Esophagus mucosa (tissue), 1 donor: ENCODE measurements at places on chromosomes 6 and 20.

GRCh38 chr6:151060096-151060765, 179.5 kb upstream of the AKAP12 start:
- peak; percentile 91 for ATAC-seq

GRCh38 chr6:125511809-125512396, 210.1 kb upstream of the HDDC2 start:
- ATAC-seq: no peak

DNA sequence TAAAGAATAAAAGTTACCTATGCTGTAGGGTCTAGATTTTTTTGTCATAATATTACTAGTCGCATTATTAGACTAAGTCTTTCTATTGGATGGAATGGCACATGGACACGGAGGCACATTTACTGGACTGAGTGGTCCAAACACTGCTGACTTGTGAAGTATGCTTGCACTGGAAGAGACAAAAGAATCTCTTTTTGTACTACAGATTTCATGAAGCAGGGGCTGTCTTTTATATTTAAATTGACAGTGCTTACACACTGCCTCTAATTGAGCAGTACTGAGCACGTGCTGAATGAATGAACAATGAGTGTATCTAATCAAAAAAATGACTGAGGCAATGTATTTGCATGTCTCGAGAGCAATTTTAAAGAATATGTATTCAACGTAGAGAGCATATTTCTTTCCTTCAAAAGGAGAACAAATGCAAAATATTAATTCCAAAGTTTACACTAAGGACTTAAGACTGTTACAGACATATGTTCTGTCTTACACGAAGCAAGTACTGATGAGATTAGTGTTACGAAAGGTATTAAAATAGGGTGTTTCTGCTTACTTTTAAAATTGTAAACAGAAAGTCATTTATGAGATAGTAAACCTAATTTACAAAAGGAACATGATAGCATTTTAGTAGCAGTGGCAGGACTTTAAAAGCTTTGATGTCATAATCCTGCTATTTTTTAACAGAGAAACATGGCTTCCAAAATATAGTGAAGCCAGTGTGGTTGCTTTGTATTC, 8.3 kb downstream of the ELOVL2 start:
- ATAC-seq: no peak

- ATAC-seq: no peak
Measured at GRCh38 chr6:7813704-7814103, 87.8 kb downstream of the BMP6 start.

- no peak for ATAC-seq
Measured at GRCh38 chr6:132648356-132648755, 10.6 kb downstream of the TAAR1 start.

DNA sequence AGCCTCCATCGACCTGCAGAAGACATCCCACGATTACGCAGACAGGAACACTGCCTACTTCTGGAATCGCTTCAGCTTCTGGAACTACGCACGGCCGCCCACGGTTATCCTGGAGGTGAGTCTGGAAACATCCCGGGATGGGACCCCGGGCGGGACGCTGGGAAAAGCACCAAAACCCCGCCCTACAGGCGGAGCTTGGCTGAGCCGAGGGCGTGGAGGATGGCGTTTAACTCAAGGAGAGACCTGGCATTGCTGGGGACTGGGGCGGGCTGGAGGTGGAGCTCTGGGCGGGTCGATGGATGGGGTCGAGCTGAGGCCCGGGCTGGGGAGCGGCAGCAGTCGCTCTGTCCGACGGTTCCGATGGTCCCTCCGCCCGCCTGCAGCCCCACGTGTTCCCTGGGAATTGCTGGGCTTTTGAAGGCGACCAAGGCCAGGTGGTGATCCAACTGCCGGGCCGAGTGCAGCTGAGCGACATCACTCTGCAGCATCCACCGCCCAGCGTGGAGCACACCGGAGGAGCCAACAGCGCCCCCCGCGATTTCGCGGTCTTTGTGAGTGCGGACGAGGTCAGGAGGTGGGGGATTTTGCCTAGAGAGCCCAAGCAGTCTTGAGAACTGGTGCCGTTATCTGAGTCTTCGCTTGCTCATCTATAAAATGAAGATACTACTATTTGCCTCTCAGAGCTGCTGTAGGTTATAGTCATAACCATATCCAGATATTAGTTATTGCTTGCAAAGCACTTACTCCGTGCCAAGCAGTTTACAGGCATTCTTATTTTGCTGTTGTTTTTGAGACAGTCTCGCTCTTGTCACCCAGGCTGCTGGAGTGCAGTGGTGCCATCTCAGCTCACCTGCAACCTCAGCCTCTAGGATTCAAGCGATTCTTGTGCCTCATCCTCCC, 3.8 kb downstream of the SPAG4 start:
- peak; percentile 30 for ATAC-seq

DNA sequence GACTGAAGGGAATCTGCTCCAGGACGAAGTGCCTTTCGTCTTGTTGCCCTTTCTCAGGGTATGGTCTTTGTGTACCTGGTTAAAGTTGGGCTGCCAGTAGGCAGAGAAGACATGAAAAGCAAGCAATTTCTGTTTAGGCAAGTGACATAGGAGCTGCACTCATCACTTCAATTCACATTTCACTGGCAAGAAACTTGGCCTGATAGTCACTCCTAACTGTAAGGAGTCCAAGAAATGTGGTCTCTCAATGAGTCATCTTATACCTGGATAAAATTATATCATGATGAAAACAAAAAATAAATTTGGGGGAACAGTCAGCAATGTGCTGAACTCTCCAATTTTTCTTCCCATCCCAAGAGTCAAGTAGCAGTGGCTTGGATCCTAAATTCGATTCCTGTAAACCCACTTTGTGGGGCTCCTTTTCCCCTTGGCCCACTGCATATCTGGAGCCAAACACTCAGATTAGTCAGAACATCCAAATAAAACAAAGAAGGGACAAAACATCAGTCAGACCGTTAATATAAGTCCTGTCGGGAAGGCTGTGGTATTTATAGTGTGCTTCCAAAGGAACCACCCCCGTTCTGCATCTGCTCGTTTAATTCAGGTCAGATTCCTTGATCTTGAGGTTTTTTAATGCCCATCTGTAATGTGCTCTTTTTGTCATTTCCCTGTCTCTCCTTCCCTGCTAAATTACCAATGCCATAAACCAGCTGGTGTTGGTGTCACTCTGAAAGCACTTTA, 5.0 kb upstream of the GABRR1 start:
- ATAC-seq: no peak

- no peak for ATAC-seq
Measured at GRCh38 chr6:137975188-137975940, 108.3 kb downstream of the TNFAIP3 start.

GRCh38 chr20:8967641-8968245, 101.1 kb upstream of the PLCB4 start:
- ATAC-seq: no peak

GRCh38 chr6:7418238-7418905, 28.8 kb downstream of the RIOK1 start:
- peak; percentile 71 for ATAC-seq

- ATAC-seq: peak; percentile 66
Measured at GRCh38 chr6:74671558-74672025, 534.3 kb downstream of the COL12A1 start.

DNA sequence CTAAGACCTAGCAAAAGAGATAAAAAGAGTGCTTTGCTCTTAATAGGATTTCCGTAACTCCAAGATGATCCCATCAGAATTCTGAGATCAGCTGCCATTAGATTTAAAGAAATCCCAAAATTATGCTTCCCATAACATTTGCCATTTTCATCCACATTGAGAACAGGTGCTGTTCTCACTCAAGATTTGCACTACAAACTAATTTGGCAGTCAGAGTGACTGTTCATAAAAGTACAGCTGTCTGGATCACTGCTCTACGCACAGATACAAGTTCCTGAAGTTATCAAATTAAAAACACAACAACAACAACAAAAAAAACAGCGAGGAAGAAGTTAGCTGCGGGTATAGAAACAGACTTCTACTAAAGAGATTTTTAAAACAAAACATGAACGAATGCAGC, 58.1 kb downstream of the ASCC3 start:
- no peak for ATAC-seq

DNA sequence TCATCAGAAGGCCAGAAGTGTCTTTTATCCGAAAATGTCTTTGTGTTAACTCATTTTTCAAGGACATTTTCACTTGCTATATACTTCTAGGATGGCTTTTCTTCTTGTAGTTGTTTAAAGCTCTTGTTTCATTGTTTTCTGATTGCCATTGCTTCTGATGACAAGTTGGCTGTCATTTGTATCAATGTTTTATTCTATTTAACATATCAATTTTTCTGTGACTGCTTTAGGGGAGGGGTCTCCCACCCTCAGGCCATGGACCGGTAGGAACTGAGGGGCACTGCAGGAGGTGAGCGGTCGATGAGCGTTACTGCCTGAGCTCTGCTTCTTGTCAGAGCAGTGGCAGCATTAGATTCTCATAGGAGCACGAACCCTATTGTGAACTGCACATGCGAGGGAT, 65.8 kb downstream of the AK9 start:
- ATAC-seq: no peak

GRCh38 chr20:34753706-34754461, 49.7 kb downstream of the TP53INP2 start:
- ATAC-seq: no peak

- peak; percentile 35 for ATAC-seq
Measured at GRCh38 chr20:33401921-33402369, 626 bp upstream of the CDK5RAP1 start.

- no peak for ATAC-seq
Measured at GRCh38 chr6:25360621-25361020, 81.4 kb downstream of the CARMIL1 start.

GRCh38 chr20:43894491-43894890, 20.2 kb upstream of the TOX2 start:
- no peak for ATAC-seq

DNA sequence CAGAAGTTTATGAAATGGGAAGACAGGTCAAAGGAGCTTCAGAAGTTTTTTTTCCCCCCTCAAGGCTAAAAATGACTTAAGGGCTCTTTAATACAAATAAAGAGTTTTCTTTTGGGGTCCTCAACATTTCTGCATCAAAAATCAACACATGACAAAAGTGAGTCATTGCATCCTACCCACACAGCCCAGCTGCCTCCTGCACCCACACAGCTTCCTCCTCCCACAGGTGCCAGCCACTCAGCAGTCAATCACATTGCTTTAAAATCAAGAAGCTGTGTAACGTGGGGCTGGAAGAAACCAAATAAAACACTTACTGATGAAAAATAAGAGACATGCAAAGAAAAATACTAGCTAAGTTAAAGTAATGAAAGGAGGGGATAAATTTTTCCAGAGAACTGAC, 68.5 kb downstream of the MAP3K5 start:
- no peak for ATAC-seq

- ATAC-seq: no peak
Measured at GRCh38 chr6:2231438-2231837, 14.0 kb downstream of the GMDS start.

GRCh38 chr20:856361-856775, 22.9 kb downstream of the FAM110A start:
- ATAC-seq: peak; percentile 79

- no peak for ATAC-seq
Measured at GRCh38 chr20:38346247-38346651, at the start of gene LBP. Gene LBP (plus strand): TSS chr20:38346482. CDS start chr20:38346517, 35 bp downstream.

DNA sequence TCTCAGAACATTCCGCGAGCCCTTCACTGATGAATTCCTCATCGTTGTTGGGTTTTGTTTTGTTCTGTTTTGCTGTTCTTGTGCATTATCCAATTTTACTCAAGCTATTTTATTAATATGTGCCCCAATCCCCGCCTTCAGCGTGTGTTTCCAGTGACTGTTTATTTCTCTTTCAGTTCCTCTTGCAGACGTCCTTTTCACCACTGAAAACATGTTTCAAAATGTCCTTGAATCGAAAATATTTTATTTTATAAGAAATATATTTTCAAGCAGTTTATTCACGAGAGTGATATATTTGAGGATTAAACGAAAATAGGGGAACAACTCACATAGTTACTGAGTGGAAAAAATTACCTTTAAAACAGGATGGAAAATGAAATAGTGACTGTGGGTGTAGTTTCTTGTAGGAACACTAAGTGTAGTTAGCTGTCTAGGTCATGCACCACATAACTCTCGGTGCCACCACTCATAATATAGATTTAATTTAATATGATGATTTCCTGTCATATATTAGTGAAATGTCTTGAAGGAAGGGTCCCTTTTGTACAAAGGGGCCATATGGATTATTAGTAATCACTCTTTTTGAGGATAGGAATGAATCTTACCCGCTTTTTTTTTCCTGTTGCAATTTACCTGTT, 45.3 kb upstream of the HDDC2 start:
- ATAC-seq: no peak

DNA sequence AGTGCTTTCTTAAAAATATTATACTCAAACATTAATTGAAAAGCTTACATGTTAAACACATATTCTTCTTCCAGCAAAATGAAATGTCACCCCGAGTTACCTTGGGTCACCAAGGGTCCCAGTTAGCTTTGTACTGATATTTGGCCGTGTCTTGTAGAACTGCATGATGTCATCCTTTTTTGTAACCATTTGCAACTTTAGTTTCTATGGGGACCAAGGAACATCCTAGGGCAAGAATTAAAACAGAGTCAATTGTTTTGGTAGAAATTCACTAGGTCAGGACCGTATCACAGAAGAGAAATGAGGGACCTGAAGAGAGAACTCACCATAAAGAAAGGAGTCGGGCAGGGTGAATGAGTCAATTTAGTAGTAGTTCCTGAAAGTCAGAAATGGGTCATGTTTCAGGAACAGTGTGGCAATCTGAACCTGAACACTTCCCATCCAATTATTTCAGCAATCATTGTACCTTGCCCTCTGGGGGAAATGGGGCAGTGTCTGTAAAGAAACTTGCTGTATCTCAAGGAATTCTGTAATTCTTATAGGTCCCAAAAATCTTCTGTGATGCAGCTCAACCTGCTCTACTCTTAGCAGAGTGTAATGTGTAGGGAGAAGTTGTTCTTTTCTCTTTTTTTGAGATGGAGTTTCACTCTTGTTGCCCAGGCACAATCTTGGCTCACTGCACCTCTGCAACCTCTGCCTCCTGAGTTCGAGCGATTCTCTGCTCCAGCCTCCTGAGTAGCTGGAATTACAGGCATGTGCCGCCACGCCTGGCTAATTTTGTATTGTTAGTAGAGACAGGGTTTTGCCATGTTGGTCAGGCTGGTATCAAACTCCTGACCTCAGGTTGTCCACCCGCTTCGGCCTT, 5.3 kb upstream of the AKAP7 start:
- ATAC-seq: peak; percentile 71
